ENCODE measurements at places on chromosomes 13 and 19.
A peak's percentile ranks its signal among the peaks of the same experiment; 100 is the strongest.

GRCh38 chr13:112688560-112689302, 1.1 kb upstream of the ATP11A start:
- peak; percentile 35 for DNase-seq

GRCh38 chr13:103187721-103188156, 121.5 kb upstream of the SLC10A2 start:
- no peak for DNase-seq

- peak; percentile 24 for DNase-seq
Measured at GRCh38 chr13:21557995-21558394, 46.0 kb downstream of the MICU2 start.

- no peak for DNase-seq
Measured at GRCh38 chr13:101915755-101916107, 463.3 kb downstream of the ITGBL1 start.

GRCh38 chr13:59119475-59119874, 1044.3 kb downstream of the DIAPH3 start:
- DNase-seq, result no peak

- DNase-seq, result no peak
Measured at GRCh38 chr13:110942248-110942981, 27.5 kb upstream of the ANKRD10 start.

DNA sequence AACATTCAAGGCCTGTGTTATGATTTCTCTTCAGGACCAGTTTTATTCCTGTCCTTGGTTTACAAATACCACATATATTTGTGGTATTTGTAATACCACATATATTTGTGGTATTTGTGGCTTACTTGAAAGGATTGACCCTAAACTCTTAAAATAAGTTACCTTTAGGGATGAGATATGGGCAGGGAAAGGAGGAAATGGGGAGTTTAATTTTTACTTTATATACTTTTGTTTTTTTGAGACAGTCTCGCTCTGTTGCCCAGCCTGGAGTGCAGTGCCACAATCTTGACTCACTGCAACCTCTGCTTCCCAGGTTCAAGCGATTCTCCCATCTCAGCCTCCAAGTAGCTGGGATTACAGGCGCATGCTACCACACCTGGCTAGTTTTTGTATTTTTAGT, 2.3 kb upstream of the TGDS start:
- no peak for DNase-seq

GRCh38 chr19:54418030-54418929, 3.0 kb downstream of the TTYH1 start:
- peak; percentile 12 for DNase-seq

DNA sequence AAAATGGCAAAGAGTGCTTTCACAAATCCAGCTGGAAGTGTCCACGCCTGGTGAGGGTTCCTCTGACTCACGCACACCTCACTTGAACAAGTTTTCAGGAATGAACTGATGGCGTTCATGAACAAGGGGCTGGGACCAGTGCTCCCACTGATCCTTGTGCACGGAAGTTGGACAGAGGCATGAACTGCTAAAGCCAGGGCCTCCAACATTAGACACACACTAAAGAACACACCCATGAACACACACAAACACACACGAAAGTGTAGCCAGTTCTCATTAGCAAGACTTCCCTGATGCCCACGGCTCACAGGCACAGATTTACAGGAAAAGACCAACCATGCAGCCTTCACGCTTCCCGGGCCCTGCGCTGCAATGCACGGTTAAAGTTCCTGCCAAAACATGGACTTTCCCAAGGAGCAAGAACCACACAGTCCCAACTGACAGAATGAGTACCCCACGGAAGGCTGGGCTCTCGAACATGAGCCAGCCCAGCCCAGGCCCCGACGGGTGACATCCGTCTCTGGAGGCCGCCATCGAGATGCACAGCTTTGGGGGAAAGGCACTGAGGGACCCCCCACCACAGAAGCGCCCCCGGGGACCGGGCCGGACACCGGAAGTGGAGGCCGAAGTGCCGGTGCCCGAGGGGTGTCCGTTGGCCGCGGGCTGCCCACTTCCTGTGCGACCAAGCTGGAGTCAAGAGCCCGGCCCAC, 808 bp downstream of the DNMT1 start:
- DNase-seq, result peak; percentile 4

DNA sequence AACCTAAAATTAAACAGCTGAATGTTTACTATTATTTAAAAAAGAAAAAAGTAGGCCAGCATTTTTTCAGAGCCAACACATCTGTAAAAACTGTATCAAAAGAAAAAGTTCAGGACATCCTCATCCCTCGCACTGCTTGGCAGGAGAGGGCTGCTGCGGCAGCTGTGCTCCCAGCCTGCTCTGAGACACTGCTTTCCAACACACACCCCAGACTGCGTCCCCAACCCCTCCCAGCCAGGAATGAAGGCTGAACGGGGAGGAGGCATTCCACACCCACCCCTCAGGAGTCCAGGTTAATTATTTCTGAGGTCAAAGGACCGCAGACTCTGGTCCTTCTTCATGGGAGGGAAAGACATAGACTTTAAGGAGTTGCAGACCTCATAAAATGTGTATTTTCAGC, 43.1 kb downstream of the COL4A1 start:
- DNase-seq, result no peak

- DNase-seq, result no peak
Measured at GRCh38 chr13:97535614-97536013, 101.6 kb downstream of the RAP2A start.

DNA sequence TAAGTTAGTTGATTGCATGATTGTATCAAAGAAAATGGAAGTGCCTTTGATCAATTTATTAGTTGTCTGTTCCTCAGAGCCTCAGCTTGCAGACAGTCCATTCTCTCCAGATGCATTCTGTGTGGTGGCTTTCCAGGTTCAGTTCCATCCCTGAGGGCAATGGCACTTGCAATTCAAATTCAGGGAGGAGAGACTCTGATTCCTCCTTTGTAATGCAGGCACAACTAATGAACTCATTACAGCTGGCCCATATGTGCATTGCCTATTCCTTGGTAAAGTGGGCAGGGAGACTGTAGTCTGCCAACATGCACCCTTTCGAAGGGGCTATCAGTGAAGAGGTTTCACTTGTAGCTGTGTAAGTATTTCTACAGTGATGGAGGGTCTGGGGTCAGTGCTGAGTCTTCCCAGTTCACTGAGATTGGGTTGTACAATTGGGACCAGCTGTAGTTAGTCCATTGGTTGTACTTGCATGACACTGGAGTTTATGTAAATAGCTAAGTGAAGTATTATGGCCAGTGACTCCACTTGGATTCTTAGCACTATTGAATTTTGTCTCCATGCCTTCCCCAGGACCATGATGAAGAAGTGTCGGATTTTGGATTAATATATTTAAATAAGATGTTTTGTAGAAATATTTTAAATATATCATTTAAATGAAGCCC, 401.7 kb downstream of the GPC6 start:
- DNase-seq, result no peak

All from CD4-positive, alpha-beta T cell treated with Interleukin-2 at 100 ng/mL for 4 hours (primary cell).